ENCODE measurements at places on chromosomes 6 and 20.

- no peak for DNase-seq
Measured at GRCh38 chr6:126718600-126719327, 378.8 kb downstream of the CENPW start.

- no peak for DNase-seq
Measured at GRCh38 chr6:157541618-157542413, 160.8 kb downstream of the ZDHHC14 start.

DNA sequence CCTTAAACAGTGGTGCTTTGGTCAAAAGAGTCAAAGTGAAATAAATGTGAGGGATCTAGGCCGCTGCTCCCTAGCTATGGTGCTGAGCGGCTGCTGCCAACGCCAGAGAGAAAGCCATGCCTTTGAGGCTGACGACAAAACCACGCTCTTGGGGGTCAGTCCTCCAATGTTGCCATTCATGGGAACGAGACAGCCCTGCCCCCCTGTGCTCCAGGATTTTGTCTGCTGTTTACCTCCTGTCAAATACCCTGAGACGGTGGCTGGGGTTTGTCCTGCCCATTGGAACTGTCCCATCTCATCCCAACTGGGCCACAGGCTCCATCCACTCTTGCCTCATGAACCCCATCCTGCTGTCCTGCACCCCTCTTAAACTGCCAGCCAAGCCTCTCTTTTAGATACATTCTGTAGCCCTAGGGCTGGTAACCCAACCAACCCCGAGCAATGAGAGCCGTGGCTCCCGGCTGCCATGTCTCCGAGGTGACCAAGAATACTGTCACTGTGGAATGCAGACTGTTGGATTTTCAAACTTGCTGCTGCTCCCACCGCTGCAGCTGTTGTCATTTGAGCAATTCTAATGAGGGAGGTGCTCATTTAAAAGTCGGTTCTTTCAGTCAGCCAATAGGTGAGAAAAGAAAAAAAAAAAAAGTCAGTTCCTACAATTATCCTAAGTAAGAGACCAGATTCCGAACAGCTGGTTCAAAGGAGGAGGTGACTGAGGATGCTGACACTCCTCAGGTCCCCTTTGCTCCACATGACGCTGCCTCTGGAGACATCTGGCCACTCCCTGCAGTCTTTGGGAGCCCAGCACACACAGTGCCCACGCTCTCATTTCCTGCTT is 73.1 kb upstream of the QKI start:
- DNase-seq, result no peak

- DNase-seq, result no peak
Measured at GRCh38 chr20:34703424-34704176, 544 bp upstream of the TP53INP2 start.

DNA sequence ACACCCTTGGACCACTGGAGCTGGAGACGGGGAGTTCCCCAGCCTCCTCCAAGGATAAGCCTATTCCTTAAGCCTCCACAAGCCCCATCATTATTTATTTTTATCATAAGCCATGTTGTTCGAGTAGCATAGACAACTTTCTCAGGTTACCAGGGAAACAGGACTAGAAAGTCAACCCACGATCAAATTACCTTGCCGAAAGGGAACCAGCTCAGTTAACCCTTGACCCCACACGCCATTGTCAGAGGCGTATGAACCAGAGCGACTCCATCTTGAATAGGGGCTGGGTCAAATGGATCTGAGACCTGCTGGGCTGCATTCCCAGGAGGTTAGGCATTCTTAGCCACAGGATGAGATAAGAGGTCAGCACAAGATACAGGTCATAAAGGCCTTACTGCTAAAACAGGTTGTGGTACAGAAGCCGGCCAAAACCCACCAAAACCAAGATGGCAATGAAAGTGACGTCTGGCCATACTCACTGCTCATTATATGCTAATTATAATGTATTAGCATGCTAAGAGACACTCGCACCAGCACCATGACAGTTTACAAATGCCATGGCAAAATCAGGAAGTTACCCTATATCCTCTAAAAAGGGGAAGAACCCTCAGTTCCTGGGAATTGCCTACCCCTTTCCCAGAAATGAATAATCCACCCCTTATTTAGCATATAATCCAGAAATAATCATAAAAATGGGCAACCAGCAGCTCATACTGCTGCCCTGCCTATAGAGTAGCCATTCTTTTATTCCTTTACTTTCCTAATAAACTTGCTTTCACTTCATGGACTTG is 22.4 kb downstream of the SYNJ2 start:
- no peak for DNase-seq

DNA sequence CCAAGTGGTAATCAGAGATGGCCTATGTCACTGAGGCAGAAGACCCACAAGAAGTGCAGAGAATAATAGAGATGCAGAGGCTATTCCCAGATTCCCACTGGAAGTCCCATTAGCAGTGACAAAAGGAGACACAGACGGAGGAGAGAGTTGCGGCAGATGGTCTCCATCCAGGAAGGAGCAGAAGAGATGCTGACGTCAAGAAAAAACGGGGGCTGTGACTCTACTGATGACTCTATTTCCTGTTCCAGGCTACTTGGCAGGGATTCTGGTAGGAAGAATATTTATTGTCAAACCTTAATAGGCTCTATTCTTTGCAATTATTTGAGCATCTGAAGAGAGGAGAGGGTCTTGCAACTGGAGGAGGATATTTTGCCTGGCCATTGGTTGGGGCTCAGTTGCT is 246.0 kb upstream of the ECI2 start:
- no peak for DNase-seq

DNA sequence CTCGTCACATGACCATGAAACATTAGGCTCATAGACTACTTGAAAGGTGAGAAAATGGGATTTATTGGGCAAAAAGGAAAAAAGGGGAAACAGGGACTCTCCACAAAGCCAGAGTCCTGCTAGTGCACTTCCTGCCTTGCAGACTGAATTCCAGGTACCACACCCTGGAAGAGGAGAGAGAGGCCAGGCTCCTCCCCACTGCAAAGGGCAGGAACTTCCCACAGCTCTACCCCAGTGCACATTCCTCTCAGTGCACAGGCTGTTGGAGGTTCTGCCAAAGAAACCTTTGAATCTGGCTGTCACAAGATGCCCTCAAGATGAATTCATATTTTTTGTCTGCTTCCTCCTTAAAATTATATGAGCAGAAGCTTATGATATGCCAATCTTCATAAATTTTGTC is 920.4 kb upstream of the GJE1 start:
- DNase-seq, result no peak

DNA sequence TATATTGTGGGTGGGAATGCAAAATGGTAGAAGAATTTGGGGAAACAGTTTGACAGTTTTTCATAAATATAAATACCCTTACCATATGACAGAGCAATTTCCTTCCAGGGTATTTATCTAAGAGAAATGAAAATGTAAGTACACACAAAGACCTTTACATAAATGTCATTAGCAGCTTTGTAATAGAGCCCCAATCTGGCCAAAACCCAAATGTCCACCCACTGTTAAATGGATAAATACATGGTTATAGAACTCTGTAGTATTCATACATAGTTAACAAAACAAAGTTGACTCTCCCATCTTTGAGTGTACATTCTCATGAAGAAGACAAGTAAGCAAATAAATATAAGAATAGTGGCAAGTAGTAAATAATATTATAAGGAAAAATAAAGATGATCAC is 514.8 kb upstream of the NOX3 start:
- DNase-seq, result no peak

DNA sequence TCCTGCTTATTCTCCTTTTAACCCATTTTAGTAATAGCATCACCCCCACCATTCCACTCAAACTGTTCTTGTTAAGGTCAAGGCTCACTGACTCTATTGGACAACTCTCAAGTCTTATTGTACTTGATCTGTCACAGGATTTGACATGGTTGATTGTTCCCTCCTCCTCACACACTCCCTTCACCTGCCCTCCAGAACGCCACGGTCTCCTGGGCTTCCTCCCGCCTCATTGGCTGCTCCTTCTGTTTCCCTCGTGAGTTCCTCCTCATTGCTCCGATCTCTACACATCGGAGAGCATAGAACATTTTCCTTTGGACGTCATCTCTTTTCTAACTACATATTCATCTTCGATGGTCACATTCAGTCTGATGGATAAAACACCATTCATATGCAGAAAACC is 55.1 kb downstream of the STMND1 start:
- no peak for DNase-seq

- no peak for DNase-seq
Measured at GRCh38 chr20:24364482-24364881, 104.9 kb upstream of the SYNDIG1 start.

GRCh38 chr20:11651647-11652046 is 266.0 kb upstream of the BTBD3 start:
- DNase-seq, result no peak

DNA sequence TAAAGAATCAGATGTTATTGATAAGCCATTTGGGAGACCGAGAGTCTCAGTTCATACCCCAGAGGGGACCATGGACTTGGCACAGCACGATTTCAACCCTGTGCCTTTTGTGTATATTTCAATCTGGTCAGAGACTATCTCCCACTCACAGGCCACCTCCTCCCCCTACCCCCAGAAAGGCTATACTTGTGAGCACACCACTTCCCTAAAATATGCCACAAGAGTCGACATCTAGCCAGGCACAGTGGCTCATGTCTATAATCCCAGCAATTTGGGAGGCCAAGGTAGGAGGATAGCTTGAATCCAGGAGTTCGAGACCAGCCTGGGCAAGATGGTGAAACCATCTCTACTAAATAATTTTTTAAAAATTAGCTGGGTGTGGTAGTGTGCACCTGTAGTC is 13.6 kb upstream of the TCF15 start:
- no peak for DNase-seq

DNA sequence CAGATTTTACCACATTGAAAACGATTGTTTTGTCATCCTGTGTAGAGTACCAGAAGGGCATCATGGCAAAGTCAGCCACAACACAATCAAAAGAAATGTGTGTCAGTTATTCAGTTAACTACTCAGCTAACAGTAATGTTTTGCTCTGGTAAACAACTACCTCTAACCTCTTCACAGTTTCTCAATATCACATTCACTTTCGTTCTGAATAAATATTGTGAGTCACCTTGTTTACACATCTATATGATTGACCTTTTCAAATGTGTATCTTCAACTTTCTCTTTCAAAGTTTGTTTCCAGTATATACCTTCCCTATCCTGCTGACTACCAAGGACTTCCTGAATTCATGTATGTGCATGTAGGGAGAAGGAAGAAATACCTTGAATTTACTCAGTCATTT is 216.6 kb upstream of the UFL1 start:
- DNase-seq, result no peak

DNA sequence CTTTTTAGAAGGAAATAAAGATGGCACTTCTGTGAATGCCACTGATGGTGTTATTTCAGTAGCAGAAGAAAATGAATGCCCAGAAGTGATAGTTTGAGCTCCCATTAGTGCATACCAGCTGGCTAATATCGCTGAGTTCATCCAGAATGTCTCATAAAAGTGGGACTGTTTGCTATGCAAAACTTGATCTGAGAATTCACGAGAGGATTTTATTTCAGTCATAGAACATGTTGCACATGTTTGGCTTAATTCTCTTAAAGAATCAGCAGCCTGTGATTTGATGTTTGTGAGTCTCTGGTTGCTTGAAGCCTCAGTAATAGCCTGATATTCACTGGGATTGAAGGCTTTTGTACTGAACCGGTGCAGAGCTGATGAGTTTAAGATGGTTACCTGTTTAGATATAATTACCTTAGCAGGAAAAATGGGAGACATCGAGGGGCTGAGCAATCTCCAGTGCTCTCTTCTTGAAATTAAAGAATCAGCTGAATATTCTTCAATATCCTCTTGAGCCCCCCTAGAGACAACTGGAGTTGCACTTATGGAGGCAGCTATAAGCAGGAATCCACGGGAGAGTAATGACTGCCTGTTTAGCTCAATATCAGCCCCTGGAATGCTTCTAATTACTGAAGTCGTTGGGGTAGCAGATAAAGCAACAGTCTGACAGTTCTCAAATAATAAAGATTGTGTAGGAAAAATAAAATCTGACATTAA is 955.5 kb downstream of the PHF3 start:
- no peak for DNase-seq

DNA sequence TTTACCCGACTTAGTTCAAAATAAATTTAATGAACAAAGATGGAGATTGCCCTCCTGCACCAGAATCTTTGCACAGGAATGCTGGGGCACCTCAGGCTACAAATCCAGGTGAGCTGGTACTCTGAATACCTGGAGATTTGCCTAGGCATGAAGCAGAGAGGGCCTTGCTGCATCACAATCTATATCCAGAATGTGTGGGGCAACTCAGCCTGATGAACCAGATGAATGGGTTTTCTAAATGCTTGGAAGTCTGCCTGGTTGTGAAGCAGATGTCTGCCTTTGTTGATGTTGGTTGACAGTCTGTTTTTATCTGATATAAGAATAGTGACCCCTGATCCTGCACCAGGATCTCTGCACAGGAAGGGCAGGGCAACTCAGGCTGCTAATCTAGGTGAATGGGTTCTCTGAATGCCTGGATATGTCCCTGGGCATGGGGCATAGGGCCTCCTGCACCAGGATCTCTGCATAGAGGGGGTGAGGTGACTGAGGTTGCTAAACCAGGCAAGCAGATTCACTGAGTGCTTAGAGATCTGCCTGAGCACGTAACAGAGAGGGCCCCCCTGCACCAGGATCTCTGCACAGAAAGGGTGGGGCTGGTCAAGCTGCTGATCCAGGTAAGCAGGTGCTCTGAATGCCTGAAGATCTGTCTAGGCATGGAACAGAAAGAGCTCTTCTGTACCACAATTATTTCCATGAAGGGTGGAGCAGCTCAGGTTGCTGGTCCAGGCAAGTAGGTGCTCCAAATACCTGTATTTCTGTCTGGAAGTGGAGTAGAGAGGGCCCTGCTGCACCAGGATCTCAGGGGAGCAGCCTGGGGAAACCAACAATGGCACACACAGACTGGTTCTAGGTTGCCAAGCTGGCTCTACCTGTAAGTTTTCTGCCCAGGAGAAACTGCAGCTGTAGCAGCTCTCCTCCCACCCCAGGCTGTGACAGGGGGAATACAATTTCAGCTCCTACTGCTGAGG is 437.5 kb downstream of the MMUT start:
- DNase-seq, result no peak

- no peak for DNase-seq
Measured at GRCh38 chr6:3848380-3848779, 793 bp upstream of the FAM50B start.

- no peak for DNase-seq
Measured at GRCh38 chr20:58699623-58700107, 7.1 kb downstream of the NPEPL1 start.

GRCh38 chr6:33314943-33315792 is 1.3 kb upstream of the TAPBP start:
- DNase-seq, result no peak

GRCh38 chr6:31308050-31308844 is 36.4 kb upstream of the HLA-C start:
- no peak for DNase-seq

GRCh38 chr6:21587179-21587960 is 6.2 kb upstream of the SOX4 start:
- DNase-seq, result no peak

DNA sequence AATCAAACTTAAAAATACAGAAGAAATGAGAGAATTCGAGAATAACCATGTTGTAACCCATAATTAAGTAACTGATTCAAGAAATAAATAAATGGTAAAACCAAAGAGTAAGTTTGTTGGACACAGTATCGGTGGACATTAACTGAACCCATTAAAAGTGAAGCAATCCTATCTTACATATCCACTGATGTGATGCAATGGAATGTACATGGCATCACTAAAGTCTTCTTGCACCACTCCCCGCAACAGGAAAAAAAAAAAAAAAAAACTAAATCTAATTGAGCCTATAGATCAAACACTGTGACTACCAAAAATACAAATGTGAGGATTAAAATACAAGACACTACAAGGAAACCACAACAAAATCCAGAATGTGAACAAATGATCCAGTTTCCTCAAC is 7.9 kb downstream of the SNX14 start:
- DNase-seq, result no peak

- DNase-seq, result no peak
Measured at GRCh38 chr6:114764866-114765265, 422.0 kb upstream of the HS3ST5 start.

GRCh38 chr6:93785694-93786030 is 366.3 kb upstream of the EPHA7 start:
- no peak for DNase-seq
